ENCODE measurements at places on chromosomes 1 and 21.

DNA sequence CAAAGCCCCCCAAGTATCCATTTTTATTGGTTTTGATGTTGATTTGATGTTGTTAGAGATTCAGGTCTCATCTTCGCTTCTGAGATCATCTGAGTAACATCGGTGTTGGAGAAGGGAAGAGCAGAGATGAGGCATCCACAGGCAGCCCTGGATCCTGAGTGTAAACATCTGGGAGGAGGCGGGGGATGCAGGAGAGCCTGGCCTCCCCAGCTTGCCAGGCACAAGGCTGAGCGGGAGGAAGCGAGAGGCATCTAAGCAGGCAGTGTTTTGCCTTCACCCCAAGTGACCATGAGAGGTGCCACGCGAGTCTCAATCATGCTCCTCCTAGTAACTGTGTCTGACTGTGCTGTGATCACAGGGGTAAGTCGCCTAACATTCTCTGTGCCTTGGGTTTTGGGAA is at the start of gene PROK1:
TSS of gene PROK1 (plus strand) at position 221 of the 400 bp plus-strand sequence. CDS start at position 289, 68 bp downstream.
- no peak for DNase-seq

DNA sequence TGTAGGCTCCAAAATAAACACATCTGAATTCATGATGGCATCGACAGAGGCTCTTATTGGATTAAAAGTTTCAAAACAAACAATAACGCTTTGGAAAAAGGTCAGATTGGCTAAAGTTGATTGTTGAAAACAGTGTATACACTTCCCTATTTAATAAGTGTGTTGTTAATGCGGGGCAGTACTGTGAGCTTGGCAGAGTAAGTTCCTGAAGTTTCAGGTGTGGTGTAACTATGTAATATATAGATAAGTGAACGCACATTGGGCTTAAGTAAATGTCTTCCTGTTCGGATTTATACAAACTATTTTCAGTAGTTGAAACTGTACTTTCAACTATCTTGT is 810 bp downstream of the ZBTB37 start:
- DNase-seq, result no peak

DNA sequence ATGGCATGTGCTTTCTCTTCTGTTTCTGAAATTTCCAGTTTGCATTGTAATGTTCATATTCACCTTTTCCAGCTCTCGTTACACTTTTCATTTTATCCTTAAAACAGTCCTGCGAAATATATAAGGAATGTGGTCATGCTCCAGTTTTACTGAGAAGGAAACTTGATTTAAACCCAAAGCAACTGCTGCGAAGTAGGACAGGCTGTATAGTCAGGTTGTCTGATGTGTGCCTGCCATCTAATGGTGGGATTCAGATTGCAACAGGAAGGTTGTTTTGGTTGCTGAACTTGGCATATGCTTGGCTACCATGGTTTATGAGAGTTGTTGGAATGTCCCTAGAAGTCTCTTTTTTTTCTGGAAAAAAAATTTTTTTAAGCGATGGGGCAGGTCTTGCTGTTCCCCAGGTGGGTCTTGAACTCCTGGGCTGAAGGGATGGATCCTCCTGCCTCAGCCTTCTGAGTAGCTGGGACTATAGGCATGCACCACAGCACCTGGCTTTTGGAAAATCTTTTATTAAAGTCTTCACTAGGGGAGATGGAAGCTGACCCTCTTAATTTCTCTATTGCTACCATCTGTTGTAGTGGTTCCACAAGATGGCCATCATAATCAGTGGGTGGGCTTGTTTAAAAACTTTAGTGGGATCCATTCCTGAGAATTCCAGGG is 86.9 kb downstream of the UCK2 start:
- no peak for DNase-seq

DNA sequence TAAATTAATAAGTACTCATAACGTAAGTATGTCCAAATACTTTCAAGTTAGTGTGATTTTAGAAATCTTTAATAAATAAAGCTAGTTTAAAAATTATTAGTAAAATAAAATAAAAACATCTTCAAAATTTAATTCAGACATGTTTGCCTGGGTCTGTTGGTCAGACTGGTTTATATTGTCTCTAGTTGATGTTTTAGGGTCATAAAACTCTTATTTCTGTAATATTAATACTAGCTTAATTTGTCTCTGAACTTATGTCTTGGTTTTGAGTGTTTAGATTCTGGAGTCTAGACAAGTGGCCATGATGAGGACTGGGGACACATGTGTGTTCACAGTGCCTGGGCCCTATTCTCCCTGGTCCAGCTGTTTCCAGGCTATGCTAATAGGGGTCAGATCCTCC is 184.5 kb upstream of the TNR start:
- no peak for DNase-seq

DNA sequence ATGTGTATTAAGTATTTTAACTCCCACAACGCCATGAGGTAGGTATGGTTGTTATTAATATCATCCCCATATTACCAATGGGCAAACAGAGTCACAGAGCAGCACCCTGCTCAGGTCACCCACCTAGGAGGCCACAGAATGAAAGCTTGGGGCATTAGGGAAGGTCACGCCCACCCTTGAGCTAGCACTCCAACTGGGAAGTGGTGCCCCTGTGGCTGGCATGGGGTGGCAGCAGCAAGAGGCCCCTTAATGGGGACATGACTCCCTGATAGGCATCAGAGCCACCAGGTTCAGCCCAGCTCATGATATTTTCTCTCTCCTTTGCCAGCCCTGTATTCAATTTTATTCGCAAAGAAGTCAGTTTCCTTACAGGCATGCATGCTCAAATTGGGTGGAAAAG is 90.6 kb downstream of the DMRTB1 start:
- no peak for DNase-seq

Data from fibroblast of skin of left biceps (primary cell).